A172 (cell line): ENCODE measurements at places on chromosomes 12 and 14. TPM values are rescaled to one million over a fixed set of nuclear protein-coding genes. Genes with fewer than 3 reads are reported as not detected.
A peak's percentile ranks its signal among the peaks of the same experiment; 100 is the strongest.

- DNase-seq, result no peak
Measured at GRCh38 chr12:77060136-77060882, 5.1 kb downstream of the E2F7 start.

- DNase-seq, result no peak
Measured at GRCh38 chr14:61048640-61049039, 67.6 kb downstream of the SLC38A6 start.

DNA sequence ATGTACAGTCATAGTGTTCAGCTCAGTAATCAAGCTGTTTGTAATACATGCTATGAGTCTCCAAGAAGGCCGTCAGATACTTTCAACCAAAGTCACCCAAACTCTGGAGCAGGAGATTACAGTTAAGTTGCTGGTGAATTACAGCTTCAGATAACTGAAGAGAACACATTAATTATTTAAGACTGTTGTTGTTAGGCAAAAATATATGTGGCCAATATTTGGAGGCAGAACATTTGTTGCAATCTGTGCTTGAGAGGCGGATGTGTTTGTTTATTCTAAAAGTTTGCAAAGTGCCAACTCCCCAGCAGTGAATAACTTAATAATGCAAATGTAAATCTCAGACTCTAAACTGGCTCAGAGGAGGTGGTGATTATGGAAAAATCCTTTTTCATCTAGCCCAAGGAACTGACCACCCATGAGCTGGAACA is 300.7 kb upstream of the TBX3 start:
- no peak for DNase-seq

DNA sequence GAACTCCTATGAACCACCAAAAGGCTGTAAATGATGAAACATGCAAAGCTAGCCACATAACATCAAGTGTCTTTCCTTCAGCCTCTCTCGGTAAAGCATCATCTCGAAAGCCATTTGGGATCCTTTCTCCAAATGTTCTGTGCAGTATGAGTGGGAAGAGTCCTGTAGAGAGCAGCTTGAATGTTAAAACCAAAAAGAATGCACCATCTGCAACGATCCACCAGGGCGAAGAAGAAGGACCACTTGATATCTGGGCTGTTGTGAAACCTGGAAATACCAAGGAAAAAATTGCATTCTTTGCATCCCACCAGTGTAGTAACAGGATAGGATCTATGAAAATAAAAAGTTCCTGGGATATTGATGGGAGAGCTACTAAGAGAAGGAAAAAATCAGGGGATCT is 61.2 kb downstream of the ATG14 start:
- no peak for DNase-seq

- DNase-seq, result no peak
Measured at GRCh38 chr12:79381248-79382208, 309.2 kb downstream of the PAWR start.

DNA sequence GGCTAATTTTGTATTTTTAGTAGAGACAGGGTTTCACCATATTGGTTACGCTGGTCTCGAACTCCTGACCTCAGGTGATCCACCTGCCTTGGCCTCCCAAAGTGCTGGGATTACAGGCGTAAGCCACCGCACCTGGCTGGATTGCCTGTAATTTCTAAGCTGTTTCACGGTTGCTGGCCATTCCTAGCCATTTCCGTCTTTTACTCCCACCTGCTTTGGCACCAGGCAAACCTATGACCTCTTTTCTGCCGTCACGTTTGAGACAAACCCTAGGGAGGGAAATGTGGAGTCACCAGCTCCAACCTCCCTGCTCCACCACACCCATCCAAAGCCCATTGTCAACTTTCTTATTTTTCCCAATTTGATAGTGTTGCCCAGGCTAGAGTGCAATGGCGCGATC is 1.2 kb downstream of the GPR132 start:
- DNase-seq, result no peak

- DNase-seq, result peak; percentile 9
Measured at GRCh38 chr12:38386205-38386985, 69.8 kb downstream of the ALG10B start.

- no peak for DNase-seq
Measured at GRCh38 chr14:67857778-67858350, 38.3 kb downstream of the RAD51B start.

SNRPF gene
- 34.3 and 54.8 TPM in 2 replicates for total RNA-seq

PCNX1 gene
- 11.8 and 12.9 TPM in 2 replicates for total RNA-seq

NANOG gene
- total RNA-seq, result not detected in 2 replicates

KERA gene
- not detected in 2 replicates for total RNA-seq

PLA2G1B gene
- total RNA-seq, result not detected in 2 replicates

ACSM4 gene
- total RNA-seq, result not detected in 2 replicates

AQP6 gene
- total RNA-seq, result not detected in 2 replicates

ATL1 gene
- 14.0 and 15.8 TPM in 2 replicates for total RNA-seq

TMTC2 gene
- 2.1 and 2.4 TPM in 2 replicates for total RNA-seq
